Stimulated activated CD8-positive, alpha-beta memory T cell treated with anti-CD3 and anti-CD28 coated beads, Interleukin-15, amount 100 ng/mL, for 48 hours (primary cell): ENCODE measurements at places on chromosomes 3 and 15.

DNA sequence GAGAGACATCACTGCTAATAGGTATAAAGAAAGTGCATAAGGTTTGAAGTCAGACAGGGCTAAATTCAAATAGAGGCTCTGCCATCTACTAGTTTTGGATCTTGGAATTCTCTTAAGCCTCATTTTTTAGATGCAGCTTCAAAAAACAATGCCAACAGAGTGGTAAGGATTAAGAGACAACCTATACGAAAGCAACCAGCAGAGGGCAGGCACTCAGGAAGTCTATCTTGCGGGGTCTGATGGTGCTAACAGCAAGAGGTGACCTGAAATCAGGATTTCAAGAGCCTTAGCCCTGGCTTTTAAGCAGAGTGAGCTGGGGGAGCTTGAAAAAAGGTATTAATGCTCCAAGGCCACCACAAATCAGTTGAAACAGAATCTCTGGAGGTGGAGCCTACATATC, 40.7 kb downstream of the LDHAL6B start:
- no peak for DNase-seq

GRCh38 chr3:119826711-119827608, 45.1 kb downstream of the NR1I2 start:
- no peak for DNase-seq

DNA sequence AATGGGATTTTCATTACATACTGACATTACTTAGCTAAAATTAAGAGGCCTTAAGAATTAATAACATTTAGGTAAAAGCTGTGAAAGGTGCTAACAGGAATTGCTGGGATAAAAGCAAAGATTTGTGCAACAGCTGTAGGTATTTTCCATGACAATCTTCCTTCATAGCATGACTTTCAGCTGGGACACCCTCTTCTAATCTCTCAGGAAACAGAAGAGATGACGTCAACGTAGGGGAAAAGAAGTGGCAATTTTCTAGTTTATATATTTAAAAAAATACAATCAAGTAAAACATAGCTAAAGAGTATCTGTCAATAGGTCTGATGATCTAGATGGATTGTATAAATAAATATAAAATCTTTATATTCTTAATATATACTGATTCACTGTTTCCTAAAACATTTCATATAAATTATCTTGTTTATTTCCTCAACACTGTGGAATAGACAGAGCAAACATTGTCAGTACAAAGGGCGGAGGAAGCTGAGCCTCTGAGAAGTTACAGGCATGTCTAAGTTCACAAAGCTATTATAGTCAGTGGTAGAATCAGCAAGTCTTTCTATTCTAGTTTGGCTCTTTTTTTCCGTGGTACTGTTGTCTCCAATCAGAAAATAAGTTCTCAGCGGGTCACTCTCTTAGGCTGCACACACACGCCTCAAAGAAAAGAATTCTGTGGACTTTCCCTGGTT, 217.0 kb downstream of the P3H2 start:
- no peak for DNase-seq

GRCh38 chr3:50192689-50193141, 1.3 kb downstream of the GNAT1 start:
- peak; percentile 62 for DNase-seq

DNA sequence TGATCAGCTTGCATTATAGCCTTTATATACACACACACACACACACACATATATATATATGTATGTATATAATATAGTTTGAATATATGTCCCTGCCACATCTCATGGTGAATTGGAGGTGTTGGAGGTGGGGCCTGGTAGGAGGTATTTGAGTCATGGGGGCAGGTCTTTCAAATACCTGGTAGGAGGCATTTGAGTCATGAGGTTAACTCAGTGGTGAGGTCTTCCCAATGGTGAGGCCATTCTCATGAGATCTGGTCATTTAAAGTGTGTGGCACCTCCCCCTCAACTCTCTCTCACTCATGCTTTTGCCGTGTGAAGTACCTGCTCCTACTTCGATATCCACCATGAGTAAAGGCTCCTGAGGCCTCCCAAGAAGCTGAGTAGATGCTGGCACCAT, 27.5 kb upstream of the FHIT start:
- DNase-seq, result no peak

GRCh38 chr3:29677421-29677820, 396.6 kb downstream of the RBMS3 start:
- DNase-seq, result no peak
